Stimulated activated CD8-positive, alpha-beta memory T cell treated with anti-CD3 and anti-CD28 coated beads, Interleukin-2, amount 100 ng/mL, for 1 hour (primary cell): ENCODE measurements at places on chromosomes 11 and 22.

DNA sequence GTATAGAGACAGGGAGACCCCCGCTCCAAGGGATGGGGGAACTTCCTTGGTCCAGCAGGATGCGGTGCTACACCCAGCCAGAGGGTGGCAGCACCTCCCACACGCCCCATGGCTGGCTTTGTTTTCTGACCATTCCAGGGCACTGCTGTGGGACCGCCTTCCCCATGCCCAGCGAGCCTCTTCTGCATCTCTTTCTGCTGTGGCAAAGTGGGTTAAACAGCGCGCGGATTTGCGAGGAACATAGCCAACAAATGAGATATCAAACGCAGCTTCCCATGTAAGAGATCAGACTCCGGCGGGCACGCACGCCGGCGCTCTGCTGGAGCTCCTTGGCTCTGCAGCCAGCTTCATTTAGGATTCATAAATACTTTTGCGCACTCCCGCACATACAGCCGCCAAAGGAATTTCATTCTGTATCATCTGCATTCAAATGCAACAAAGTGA, 485.8 kb upstream of the CADM1 start:
- DNase-seq: no peak

GRCh38 chr22:19844377-19845053, 10.2 kb downstream of the GNB1L start:
- no peak for DNase-seq

GRCh38 chr22:19605508-19606331, 81.5 kb upstream of the CLDN5 start:
- no peak for DNase-seq

DNA sequence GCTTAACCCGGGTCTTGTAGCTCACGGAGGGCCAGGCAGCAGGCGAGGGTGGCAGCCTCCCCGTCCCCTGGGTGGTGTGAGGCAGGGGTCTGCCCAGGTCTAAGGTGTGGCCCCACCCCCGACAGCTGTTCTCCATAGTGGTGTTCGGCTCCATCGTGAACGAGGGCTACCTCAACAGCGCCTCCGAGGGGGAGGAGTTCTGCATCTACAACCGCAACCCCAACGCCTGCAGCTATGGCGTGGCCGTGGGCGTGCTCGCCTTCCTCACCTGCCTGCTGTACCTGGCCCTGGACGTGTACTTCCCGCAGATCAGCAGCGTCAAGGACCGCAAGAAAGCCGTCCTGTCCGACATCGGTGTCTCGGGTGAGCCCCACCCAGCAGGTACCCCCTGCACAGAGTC, 24.4 kb downstream of the SYNGR1 start:
- no peak for DNase-seq

DNA sequence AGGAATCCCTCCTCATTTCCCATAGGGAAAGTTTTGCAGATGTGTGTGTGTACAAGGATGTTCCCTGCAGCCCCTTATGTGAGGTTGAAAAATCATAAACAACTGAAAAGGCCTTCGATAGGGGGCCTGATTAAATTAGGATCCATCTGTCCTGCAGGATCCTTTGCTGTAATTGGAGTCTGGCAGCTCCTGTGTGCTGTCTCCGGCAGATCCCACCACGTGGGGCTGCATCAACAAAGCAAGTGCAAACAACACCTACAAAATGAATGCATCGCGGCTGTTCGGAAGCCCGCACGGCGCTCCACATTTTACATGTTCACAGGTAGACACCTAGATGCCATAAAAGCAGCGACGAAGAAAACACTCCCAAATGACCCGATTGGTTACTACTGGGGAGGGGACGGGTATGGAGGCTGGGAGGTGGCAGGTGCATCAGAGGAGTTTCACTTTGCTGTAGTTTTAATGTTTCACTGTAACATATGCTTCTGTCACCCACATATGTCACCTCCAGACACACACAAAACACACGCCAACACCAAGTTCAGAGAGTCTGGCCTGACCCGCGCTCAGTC, 52.2 kb downstream of the NFAM1 start:
- no peak for DNase-seq

DNA sequence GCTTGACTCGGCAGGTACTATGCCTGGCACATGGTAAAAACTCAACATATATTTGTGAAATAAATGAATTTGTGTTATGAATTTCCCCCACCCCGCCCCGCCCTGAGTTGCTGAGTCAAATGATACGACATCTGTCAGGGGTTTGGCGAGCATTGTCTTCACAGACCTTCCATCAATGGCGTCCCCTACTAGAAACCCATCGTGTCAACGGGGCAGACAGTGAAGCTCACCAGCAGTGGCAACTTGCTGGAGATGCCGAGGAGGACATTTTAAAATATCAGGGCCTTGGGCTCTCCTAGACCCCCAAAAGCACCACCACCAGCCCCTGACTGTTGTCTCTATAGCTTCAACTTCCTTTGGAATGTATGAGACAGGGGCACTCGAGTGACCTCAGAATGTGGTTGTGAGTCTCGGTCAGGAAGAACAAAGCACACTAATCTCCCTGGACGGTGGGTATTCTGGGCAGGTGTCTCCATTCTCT, 761 bp upstream of the NXF1 start:
- DNase-seq: no peak

- no peak for DNase-seq
These were observed 60.2 kb downstream of the FLRT1 start for GRCh38 chr11:64095949-64096348.

- no peak for DNase-seq
These were observed 627 bp upstream of the APOA5 start for GRCh38 chr11:116792144-116792868.

DNA sequence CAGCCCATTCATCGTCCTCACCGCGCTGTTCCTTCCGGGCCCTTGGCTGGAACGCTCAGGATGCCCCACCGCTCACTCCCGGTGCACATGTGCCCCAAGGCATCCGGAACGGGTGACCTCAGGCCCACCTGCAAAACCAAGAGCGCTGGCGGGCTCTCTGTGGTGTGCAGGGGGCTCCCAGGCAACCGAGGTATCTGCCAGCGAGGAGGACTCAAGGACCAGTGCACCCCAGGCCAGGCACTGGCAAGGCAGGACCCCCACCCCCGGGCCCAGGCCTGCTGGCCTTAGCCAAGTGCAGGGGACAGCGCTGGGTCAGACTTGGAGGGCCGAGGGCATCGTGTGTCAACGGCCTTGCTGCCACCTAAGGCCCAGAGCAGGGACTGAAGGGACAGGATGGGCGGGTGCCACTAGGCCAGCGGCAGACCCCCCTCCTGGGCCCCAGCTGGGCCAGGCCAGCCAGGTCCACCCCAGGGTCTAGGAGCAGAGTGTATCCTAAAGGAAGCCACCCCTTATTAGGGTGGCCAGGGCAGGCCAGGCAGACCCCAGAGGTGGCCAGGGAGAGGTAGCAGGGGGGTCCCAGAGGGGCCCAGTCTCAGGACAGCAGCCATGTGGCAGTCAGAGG, 8.5 kb downstream of the TNNT3 start:
- no peak for DNase-seq

- no peak for DNase-seq
These were observed 2.0 kb upstream of the KRTAP5-10 start for GRCh38 chr11:71563406-71563805.

GRCh38 chr22:35509451-35509850, 31.2 kb upstream of the RASD2 start:
- no peak for DNase-seq

- no peak for DNase-seq
These were observed 76.4 kb downstream of the COMMD9 start for GRCh38 chr11:36212564-36213392.
